Glutamatergic neuron (in vitro differentiated cells): ENCODE measurements at places on chromosomes 4 and X. TPM values are rescaled to one million over a fixed set of nuclear protein-coding genes. Genes with fewer than 3 reads are reported as not detected.

GRCh38 chrX:118174516-118175098 lies 58.0 kb upstream of the KLHL13 start:
- no peaks in the 10 kb centered on the region for H3K27me3 ChIP-seq
- H3K27ac ChIP-seq = no peak overlapping the region
- no peak for DNase-seq
- H3K4me3 ChIP-seq = no peak overlapping the region
- no peaks in the 10 kb centered on the region for H3K4me1 ChIP-seq

TRIM60 gene
- total RNA-seq = not detected

- H3K27ac ChIP-seq = no peak overlapping the region
- DNase-seq = no peak
- no peaks in the 10 kb centered on the region for H3K4me1 ChIP-seq
- H3K27me3 ChIP-seq = peaks cover 2% of the 10 kb centered on the region
- no peaks in the 10 kb centered on the region for H3K36me3 ChIP-seq
These were observed 16.3 kb downstream of the RBMX2 start for GRCh38 chrX:130418066-130418465.

GABRB1 gene
- total RNA-seq = 4.9 TPM

RAB9A gene
- 14.2 TPM for total RNA-seq

SLC25A53 gene
- 5.7 TPM for total RNA-seq
